Thymus (tissue), 14 donors: ENCODE measurements at places on chromosomes 3 and 15. TPM values are rescaled to one million over a fixed set of nuclear protein-coding genes. Genes with fewer than 3 reads are reported as not detected.

DNA sequence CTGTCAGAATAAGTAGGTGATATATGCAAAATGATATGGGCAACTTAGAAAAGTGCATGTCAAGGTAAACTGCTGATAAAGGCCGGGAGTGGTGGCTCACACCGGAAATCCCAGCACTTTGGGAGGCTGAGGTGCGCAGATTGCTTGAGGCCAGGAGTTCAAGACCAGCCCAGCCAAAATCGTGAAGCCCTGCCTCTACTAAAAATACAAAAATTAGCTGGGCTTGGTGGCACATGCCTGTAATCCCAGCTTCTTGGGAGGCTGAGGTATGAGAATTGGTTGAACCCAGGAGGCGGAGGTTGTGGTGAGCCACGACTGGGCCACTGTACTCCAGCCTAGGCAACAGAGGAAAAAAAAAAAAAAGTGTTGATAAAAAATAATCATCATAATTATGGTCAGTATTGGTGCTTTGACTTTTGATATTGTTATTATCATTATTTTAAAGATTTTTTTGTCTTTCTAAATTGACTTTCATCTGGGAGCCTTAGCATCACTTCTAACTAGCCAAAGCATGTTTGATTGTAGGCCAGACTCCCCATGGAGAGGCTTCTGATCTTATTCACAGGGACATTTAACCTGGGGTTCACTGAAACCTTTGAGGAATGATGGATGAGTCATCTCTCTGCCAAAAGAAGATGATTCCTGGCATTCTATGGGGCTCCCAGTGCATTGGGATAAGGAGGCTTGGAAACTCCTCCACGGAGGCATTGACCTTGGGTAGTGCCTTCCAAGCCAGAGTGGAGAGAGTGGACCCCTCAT, 5.6 kb downstream of the ZBTB38 start:
- no peaks in the 10 kb centered on the region for H3K36me3 ChIP-seq
- no peak for DNase-seq
- no peak overlapping the region for H3K27ac ChIP-seq

DNA sequence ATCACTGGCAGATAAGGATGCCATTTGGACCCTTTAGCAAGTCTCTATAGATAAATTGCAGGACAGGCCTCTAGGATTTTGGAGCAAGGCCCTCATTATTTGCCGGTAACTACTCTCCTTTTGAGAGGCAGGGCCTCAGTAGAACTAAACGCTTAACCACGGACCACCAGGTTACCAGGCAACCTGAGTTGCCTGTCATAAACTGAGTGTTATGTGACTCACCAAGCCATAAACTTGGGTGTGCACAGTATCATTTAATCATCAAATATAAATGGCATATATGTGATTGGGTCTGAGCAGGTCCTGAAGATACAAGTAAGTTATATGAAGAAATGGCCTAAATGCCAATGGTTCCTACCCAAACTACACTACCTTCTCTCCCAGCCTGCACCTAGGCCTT, 93.2 kb downstream of the BCHE start:
- no peak for DNase-seq
- no peaks in the 10 kb centered on the region for H3K36me3 ChIP-seq
- no peak overlapping the region for H3K27ac ChIP-seq
- H3K4me3 ChIP-seq, result no peak overlapping the region

C2CD4B gene
- 8.8 TPM for polyA plus RNA-seq

C3orf85 gene
- polyA plus RNA-seq, result 0.32 TPM

SCAMP5 gene
- polyA plus RNA-seq, result 8.4 TPM

DNA sequence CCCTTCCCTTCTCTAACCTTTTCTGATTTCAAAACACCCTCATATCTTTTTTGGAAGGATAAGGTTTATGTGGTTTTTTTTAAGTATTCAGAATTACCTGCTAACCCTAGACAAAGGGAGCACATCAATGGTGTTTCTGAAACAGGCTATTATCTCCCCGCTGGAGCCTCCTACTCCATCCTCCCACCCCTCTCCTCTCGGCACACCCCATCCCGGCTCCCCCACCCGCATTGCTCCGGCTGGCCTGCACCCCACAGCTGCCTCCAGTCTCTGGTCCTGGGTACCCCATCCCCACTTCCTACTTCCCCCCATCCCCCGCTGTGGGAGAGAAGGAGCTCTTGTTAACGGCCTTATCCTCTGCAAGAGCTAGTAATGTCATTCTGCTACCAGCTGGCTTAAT, 59.2 kb downstream of the PDIA5 start:
- H3K27ac ChIP-seq, result no peak overlapping the region
- H3K4me1 ChIP-seq, result no peaks in the 10 kb centered on the region
- H3K27me3 ChIP-seq, result no peaks in the 10 kb centered on the region
- no peaks in the 10 kb centered on the region for H3K36me3 ChIP-seq

DNA sequence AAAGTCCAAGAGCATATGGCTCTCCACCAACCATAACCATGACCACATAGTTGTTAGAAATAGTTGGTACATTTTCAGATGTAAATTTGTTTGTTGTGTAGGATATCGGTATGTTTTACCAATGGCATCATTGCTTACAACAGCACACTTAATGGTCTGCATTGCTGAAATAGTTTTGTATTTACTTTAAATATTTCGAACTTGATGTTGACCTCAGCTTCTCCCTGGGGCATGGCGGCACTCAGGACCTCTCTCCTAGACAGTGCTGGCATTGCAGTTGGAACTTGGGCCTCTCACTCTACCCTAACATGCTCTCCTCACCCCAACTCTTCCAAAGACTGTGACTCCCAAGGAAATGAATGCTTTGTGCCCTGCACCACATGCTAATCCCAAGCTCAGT, 5.0 kb downstream of the SLC22A13 start:
- no peak overlapping the region for H3K27ac ChIP-seq
- H3K4me1 ChIP-seq, result peaks cover 36% of the 10 kb centered on the region
- no peak for DNase-seq
- H3K36me3 ChIP-seq, result no peaks in the 10 kb centered on the region
- no peaks in the 10 kb centered on the region for H3K27me3 ChIP-seq
- H3K4me3 ChIP-seq, result no peak overlapping the region

DNA sequence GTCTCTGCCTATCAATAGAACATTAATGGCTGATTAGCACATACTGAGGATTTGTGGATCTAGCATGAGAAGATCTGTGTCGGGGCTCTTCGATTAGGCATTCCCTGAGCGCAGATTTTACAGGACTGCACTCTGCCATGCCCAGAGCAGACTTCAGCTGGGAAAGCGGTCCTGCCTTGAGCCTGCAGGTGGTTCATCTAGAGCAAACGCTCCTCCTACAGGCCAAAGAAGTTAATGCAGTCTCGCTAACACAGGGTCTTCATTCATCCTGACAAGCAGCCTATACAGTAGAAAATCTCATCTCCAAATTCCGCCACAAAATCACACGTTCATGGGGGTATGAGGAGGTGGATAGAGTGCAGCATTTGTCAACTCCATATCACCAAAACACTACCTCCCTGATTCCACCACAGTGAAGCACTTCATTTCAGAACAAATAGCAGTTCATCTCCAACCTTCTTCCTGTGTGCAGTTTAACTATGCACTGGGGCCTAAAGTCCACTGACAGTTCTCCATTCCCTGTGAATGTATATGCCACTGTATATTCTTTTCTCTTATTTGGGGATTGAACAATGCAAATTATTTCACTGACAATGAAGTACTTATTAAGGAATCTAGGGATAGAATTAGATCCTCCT, 405.8 kb downstream of the IGSF11 start:
- no peak overlapping the region for H3K4me3 ChIP-seq
- H3K4me1 ChIP-seq, result no peaks in the 10 kb centered on the region
- DNase-seq, result peak; percentile 7
- H3K27ac ChIP-seq, result no peak overlapping the region
- H3K27me3 ChIP-seq, result no peaks in the 10 kb centered on the region

DNA sequence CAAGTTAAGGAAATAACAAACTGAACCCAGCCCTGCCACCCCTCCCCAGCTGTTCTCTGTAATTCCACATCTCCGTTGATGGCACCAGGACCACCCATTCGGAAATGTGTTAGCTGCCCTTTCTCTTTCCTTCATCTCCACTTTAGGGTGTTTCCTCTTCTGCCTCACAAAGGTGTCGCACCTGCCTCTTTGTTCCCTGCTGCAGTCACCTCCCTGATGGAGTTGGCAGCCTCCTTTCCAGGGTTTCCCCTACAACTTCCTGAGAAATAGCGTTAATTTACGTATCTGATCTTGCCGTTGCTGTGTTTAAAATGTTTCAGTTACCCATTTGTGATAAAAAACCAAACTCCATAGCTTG, 57.3 kb downstream of the GPR171 start:
- DNase-seq, result no peak
- no peaks in the 10 kb centered on the region for H3K36me3 ChIP-seq
- no peak overlapping the region for H3K4me3 ChIP-seq
- no peaks in the 10 kb centered on the region for H3K27me3 ChIP-seq

INSYN1 gene
- 1.1 TPM for polyA plus RNA-seq

- no peak for DNase-seq
- peaks cover 7% of the 10 kb centered on the region for H3K4me1 ChIP-seq
- H3K4me3 ChIP-seq, result peak overlapping the region; percentile 35
- H3K36me3 ChIP-seq, result no peaks in the 10 kb centered on the region
Measured at GRCh38 chr3:15796771-15797641, 773 bp downstream of the ANKRD28 start.

GRCh38 chr15:66877477-66878271, 175.6 kb downstream of the SMAD6 start:
- no peaks in the 10 kb centered on the region for H3K4me1 ChIP-seq
- no peaks in the 10 kb centered on the region for H3K27me3 ChIP-seq
- no peaks in the 10 kb centered on the region for H3K36me3 ChIP-seq
- no peak overlapping the region for H3K4me3 ChIP-seq
- no peak for DNase-seq
- no peak overlapping the region for H3K27ac ChIP-seq

DNA sequence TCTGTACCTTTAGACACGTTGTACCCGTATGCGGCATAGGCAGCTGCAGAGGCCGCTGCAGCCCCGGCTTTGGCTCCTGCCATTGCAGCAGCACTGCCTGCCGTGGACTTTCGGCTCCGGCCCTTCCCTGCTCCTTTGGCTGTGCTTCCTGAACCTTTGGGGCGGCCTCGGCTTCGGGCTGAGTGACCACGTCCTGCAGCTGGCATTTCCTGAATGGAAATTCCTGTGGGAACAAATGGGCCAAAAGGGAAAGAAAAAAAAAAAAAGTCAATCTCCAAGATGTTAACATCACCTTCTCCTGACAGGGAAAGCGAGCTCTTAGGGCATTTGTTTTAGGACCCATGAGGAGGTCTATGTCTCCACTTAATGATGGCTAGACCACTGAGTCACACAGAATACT, 29.6 kb downstream of the CHAC1 start:
- H3K4me3 ChIP-seq, result no peak overlapping the region
- no peak overlapping the region for H3K27ac ChIP-seq
- no peaks in the 10 kb centered on the region for H3K27me3 ChIP-seq
- H3K36me3 ChIP-seq, result peaks cover 95% of the 10 kb centered on the region
- no peaks in the 10 kb centered on the region for H3K4me1 ChIP-seq
- no peak for DNase-seq

- no peak overlapping the region for H3K4me3 ChIP-seq
- no peak overlapping the region for H3K27ac ChIP-seq
- no peaks in the 10 kb centered on the region for H3K36me3 ChIP-seq
- H3K27me3 ChIP-seq, result no peaks in the 10 kb centered on the region
- no peak for DNase-seq
Measured at GRCh38 chr15:77547801-77548588, 84.7 kb downstream of the LINGO1 start.

- H3K36me3 ChIP-seq, result no peaks in the 10 kb centered on the region
- H3K4me1 ChIP-seq, result no peaks in the 10 kb centered on the region
- no peak overlapping the region for H3K4me3 ChIP-seq
Measured at GRCh38 chr3:45258317-45258716, 32.2 kb upstream of the TMEM158 start.

GABRR3 gene
- 0.02 TPM for polyA plus RNA-seq

DNA sequence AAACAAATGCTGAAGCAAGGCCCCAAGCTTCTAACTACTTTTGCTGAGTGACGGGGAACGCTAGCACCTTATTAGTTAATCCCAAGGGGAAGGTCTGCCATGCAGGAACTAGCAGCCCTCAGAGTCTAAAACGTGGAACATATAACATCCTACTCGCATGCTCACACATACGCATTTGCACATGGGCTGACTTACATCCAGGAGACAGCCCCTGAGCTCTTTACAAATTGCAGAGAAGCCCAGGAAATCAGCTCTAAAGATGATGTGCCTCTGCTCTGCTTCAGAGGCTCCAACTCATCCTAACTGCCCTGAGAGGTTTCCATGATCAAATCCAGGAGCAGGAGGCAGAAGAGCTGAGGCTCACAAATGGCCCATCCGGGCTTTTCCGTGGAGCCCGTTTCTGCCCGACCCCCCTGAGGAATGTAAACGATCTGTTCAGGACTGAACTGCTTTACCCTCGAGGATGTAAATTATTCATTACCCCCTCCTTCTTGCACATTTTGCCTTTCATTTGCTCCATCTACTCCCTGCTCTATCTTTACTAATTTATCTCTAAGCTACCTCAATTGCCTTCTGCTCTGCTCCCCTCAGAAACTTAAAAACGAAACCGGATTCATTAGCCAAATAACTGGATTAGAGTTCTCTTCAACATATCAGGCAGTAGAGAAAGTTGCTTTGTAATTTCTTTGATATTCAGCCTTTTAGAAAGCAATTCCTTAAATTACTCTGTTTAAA, 141.9 kb upstream of the CCDC54 start:
- no peak overlapping the region for H3K27ac ChIP-seq
- no peaks in the 10 kb centered on the region for H3K36me3 ChIP-seq
- H3K27me3 ChIP-seq, result no peaks in the 10 kb centered on the region
- H3K4me3 ChIP-seq, result no peak overlapping the region
- no peaks in the 10 kb centered on the region for H3K4me1 ChIP-seq
- no peak for DNase-seq

- no peak overlapping the region for H3K4me3 ChIP-seq
- H3K27ac ChIP-seq, result no peak overlapping the region
- H3K36me3 ChIP-seq, result no peaks in the 10 kb centered on the region
- peak; percentile 30 for DNase-seq
- no peaks in the 10 kb centered on the region for H3K27me3 ChIP-seq
Measured at GRCh38 chr15:26260517-26261133, 397.5 kb upstream of the ATP10A start.

DNA sequence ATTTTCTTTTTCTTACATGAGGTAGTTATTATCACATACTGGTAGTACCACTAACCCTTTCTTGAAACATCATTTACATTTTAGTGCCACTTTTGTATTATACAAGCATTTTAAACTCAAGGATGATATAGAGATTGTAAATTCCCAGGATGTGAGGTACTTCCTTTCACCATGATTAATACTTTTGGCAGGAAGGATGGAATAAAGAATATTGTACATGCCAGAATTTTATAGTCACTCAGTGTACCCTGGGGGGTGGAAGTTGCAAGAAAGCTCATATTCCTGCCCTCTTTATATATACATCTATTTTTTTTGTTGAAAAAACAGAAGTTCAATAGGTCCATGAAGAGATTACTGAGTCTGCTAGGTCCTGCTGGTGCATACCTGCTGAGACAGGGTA, 141.0 kb upstream of the PLSCR5 start:
- no peaks in the 10 kb centered on the region for H3K36me3 ChIP-seq
- H3K27me3 ChIP-seq, result no peaks in the 10 kb centered on the region
- H3K27ac ChIP-seq, result no peak overlapping the region
- no peaks in the 10 kb centered on the region for H3K4me1 ChIP-seq
- DNase-seq, result no peak

SMAD6 gene
- polyA plus RNA-seq, result 2.8 TPM

- H3K36me3 ChIP-seq, result no peaks in the 10 kb centered on the region
- no peak for DNase-seq
- H3K27ac ChIP-seq, result no peak overlapping the region
- no peaks in the 10 kb centered on the region for H3K27me3 ChIP-seq
Measured at GRCh38 chr15:67085818-67086636, 20.6 kb downstream of the SMAD3 start.

- no peak overlapping the region for H3K4me3 ChIP-seq
- peaks cover 14% of the 10 kb centered on the region for H3K4me1 ChIP-seq
- H3K27ac ChIP-seq, result no peak overlapping the region
- DNase-seq, result no peak
- peaks cover 43% of the 10 kb centered on the region for H3K36me3 ChIP-seq
- H3K27me3 ChIP-seq, result no peaks in the 10 kb centered on the region
Measured at GRCh38 chr3:39101022-39101689, 6.3 kb downstream of the GORASP1 start.
